Immature natural killer cell (primary cell): ENCODE measurements at places on chromosomes 2 and 18.

- no peak for DNase-seq
Observed at GRCh38 chr2:20180676-20181648, 44.0 kb downstream of the SDC1 start.

DNA sequence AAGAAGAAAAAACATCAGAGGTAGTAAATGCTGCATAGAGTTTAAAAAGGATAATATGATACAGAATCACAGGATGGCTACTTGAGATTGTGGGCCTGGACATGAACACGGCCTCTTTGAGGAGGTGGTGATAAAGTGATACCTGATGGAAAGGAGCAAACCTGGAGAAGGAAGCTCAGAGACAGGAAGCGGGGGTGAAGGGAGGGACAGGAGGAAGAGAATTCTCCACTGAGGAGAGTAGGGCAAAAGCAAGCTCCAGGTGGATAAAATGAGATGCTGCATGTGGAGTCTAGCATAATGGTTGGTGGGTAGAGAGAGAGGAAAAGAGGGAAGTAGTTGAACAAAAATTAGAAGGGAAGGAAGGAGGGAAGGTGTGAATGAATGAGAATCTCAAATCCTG, 77.0 kb upstream of the GALNT3 start:
- no peak for DNase-seq

DNA sequence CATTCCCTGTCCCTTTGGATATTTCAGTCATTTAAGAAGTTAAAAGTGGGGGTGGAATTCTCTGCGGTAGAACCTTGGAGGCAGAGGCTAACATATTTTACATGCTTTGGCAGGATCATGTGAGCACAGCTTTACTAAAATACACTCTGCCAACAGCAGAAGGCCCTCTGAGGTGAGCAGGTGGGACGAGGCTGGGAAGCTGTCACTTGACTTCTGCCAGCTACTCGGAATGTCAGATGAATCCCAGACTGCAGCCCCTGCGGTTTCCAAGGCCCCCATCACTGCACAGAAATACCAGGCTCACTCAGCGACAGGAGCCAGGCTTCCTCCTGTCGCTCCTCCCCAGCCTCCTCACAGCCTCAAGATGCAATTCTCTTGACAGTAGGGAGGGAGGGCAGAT, 220.9 kb upstream of the REV1 start:
- DNase-seq: no peak

DNA sequence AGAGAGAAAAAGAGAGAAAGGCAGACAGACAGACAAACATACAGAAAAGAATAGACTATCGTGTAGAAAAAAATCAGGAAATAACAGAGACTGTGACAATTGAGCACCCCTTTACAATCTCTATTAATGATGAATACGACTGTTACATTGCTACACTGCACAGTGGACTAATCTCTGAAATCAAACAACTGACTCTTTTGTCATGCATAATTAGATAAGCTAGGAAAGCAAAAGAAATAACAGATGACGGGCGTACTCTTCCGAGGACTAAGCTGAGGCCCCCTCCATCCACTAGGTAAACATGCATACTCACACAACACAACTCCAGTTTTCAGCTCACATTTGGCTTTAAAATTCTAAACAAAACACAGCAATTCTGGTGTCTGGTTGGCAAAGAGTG, 267.0 kb downstream of the NOL4 start:
- DNase-seq: no peak

GRCh38 chr2:216857131-216857550, 2.7 kb downstream of the TNP1 start:
- DNase-seq: peak; percentile 46

DNA sequence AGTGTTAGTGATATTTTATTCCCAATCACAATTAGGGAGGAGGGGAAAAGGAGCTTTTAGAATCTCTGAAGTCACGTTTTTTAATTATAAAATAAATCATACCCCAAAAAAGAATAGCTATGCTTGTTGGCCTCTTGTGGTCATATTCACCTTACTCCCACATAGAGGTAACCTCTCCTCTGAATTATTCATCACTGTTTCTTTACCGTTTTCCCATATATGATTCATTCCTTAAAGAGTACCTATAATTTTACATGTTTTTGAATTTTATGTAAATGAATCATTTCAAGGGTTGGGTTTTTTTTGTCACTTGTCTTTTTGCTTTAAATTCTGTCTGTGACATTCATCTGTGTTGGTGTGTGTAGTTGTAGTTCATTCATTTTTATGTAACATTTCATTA, 110.6 kb upstream of the CD302 start:
- no peak for DNase-seq

- no peak for DNase-seq
Observed at GRCh38 chr2:212451786-212452231, 86.8 kb downstream of the ERBB4 start.

DNA sequence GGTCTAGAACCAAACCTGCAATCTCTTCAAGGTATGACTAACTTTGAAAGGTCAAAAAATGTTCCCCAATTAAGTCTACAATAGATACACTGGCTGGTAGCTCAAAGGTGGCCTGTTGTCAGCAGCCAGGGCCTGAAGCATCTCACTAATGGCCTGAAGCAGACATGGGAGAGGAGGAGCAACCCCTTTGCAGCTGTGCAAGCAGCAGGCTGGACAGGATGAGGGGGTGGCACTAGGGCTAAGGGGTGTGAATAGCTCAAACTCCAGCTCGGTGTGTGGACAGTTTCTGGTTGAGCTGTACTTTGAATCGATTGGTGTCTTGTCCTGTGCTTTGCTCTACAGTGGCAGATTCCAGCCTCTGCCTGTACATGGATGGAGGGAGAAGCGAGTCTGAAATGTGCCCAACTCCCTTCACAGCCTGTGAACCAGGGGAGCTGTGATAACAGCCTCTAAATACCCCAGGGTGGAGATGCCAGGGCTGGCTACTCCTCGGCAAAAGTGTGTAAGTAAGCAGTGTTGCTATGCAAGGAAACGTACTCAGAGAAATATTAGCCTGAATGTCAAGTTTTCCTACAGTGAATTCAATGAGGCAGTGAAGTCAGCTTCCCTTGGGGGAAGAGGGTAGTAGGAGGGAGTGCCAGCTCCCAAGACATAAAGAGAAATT, 34.7 kb upstream of the DTNB start:
- DNase-seq: no peak

DNA sequence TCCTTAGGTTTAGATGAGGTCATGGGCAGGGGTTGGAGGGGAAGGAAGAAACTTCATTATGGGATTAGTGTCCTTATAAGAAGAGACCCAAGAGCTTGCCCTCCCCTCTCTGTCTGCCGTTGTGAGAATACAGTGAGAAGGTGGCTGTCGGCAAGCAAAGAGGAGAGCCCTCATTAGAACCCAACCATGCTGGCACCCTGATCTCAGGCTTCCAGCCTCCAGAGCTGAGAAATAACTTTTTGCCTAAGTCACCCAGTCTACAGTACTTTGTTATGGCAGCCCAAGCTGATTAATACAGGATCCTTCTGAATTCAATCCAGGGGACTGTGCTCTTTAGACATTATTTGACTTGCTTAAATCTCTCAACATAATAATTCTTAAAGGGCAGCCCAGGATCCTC, 209.0 kb downstream of the RNF152 start:
- no peak for DNase-seq

GRCh38 chr18:12306752-12307700, 1.0 kb upstream of the TUBB6 start:
- no peak for DNase-seq

- no peak for DNase-seq
Observed at GRCh38 chr18:65811307-65811706, 60.5 kb downstream of the CDH7 start.

- no peak for DNase-seq
Observed at GRCh38 chr2:46073540-46074046, 223.6 kb upstream of the EPAS1 start.

- no peak for DNase-seq
Observed at GRCh38 chr2:120470041-120470965, 124.4 kb downstream of the INHBB start.

DNA sequence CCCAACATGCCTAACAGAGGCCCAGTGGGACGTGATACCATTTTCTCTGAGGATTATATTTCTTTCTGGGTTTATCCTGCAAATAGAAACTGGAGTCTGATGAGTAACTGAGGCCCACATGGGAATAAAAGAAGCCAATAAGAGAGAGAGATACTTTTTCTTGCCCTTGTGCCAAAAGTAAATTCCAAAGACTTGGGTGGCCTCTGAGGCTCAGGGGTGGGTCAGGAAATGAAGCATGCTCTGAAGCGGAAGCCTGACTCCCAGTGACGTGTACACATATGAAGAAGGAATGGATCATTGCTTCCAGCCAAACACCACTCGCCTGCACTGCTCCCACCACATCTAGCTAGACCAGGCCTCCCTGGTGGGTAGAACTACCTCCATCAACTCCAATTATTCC, 273.6 kb upstream of the NCKAP5 start:
- DNase-seq: no peak

DNA sequence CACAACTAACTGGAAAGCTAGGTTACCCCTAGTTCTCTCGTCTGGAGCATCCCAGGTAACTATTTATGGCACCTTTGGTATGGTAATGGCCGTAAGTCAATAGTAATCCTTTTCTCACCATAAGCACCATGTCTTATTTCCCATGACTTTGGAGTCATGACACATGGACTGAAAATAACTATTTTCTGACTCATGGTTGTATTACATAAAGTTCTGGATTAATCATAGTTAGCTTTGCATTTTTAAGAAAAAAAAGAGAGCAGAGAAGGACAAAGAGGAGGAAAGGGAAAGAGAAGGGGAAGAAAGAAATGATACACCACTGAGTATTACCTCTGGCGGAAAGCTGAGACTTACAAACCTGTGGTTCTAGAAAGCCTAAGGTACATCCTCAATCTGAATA, 99.3 kb downstream of the BIN1 start:
- no peak for DNase-seq

DNA sequence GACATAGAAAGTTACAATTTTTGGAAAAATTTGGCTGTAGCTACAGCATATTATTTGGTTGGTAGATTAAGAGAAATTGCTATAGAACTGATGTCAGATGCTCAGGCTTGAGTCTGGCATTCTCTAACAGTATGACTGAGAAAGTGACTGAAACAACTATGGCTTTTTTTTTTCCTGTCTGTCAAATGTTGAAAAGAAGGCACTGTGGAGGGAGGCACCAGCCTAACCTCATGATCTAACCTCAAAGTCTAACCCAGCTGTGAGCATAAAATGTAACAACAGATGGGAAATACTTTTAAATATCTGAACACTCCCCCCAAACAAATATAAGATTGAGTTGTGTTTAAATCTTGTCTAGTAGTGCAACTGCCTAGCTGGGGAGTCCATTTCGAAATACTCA, 629.1 kb downstream of the LRP1B start:
- DNase-seq: no peak

DNA sequence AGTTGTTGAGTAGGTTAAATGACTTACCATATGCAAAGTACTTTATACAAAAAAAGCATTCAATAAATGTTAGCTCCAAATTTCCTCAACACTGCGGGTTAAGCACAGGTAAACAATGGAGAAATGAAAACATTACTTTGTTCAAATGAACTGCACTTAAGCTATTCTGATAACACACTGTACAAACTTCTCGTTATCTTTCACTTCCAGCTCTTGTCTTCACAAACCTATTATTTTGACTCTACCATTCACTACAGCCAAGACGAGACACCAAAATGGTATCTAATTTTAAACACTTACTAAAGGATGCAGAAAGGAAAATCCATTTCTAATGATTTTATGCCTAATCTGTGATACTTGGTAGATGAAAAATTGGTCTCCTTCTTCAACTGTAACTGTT, 43.8 kb downstream of the SLC40A1 start:
- no peak for DNase-seq

DNA sequence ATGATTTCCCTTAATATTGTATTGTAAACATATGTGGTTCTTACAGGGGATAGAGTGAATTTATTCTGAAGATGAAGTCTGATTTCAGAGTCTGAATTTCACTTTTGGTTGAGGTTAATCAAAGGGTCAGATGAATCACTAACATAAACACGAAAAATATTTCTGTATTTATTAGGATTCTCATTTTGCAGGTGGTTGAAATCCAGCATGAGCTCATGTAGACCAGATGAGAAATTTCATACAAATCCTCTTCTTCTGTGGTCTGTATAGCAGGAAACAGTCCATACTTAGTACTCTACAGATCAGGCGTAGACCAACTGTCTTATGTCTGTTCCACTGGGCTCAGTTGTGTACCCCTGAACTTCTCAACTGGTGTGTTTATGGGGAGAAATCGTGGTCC, 157.8 kb downstream of the BABAM2 start:
- DNase-seq: no peak

DNA sequence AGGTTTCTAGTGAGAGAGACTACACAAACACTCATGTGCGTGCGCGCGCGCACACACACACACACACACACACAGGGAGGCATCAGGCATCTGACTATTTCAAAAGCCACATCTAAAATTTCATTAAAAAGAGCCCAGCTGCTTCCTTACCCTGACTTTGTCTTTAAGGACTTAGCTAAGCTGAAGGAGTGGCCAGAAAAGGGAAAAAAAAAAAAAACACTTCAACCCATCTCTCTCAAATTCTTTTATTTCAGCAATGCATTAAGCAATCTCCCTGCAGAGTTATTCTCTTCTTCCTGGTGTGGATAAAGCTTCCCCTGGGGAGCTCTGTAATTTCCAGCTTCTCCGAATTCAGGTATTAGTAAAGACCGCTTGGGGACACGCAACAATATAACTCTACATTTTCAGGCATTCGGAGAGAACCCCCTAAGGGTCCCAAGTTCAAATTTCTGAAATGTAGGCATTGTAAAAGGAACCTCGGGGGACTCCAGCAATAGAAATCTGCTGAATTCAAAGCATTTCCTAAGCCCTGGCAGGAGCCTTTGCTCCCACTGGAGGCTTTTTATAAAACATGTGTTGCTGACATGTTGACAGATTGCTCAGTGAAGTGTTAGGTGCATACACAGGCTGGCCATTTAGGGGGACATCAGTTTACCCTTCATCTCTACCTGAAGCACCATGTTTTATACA, 67.0 kb downstream of the ZNF521 start:
- DNase-seq: no peak

DNA sequence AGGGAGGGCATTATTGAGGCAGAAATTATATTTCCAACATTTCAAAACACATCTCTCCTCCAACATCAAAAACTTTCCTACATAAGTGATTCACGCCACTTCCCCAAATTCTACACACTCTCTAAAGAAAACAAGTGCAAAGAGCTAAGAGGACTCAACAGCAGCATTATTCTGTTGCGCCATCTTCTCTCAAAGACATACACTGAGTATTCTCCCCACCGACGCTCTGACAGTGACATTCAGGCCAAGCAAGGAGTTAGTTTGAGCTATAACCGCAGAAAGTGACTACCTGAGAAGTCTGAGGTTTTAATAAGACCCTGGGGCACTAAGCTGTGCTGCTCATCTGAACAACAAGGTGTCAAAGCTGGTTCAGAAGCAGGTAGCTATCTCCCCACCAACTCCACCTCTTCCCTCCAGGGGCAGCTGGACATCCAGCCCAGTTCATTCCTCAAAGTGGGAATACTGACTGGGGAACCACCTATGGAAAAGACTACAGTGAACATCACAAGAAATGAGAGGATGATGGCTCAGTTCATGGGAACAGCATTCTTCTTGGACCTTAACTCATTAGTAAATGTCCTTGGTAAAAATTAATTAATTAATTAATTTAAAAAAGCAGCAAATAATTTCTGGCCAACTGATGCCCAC, 309.5 kb upstream of the CCDC68 start:
- DNase-seq: no peak
